NCI-H1436 treated with DMSO at 0.1 percent for 48 hours (cell line): ENCODE measurements at places on chromosomes 2 and 18.

GRCh38 chr2:96108151-96108540 is 8.2 kb downstream of the ADRA2B start:
- DNase-seq: no peak

- DNase-seq: no peak
Observed at GRCh38 chr2:71524476-71524875, 71.1 kb downstream of the DYSF start.

DNA sequence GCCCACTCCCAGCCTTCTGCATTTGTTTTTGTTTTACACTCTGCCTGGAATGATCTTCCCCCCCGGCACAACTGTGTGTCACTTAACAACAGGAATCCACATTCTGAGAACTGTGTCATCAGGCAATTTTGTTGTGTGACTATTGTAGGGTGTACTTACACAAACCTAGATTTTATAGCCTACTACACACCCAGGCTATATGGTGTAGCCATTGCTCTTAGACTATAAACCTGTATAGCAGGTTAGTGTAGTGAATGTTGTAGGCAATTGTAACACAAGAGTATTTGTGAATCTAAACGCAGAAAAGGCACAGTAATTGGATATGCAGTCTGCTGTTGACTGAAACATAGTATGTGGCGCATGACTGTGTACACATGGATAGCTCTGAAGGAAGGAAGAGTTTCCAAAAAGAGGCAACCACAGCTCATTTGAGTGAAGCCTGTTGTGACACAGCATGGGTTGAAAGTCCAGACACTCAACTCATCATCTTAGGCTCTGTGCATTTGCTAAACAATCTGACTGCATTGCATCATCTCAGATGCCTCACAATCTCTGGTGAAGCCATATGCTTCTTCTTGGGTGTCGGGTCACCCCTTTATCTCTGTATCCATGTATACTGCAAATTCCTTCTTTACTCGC is 506.6 kb upstream of the SPHKAP start:
- no peak for DNase-seq

DNA sequence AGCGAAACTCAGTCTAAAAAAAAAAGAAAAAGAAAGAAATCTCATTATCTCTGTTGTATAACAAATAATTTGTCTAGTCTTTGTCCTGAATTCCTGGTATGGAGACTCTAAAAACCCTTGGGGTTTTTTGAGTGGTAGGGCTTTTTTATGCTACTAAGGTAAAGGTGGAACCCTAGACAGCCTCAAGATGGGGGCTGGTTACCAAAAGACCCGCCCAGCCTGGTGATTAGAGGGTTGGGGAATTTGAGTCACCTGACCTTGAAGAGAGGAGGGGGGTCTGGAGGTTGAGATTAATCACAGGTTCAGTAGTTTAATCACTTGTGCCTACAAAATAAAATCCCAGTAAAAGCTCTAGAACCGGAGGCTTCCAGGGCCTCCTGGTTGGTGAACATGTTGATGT is 17.6 kb downstream of the SOWAHC start:
- no peak for DNase-seq

- DNase-seq: no peak
Observed at GRCh38 chr2:81858998-81859397, 1554.4 kb upstream of the LRRTM1 start.

DNA sequence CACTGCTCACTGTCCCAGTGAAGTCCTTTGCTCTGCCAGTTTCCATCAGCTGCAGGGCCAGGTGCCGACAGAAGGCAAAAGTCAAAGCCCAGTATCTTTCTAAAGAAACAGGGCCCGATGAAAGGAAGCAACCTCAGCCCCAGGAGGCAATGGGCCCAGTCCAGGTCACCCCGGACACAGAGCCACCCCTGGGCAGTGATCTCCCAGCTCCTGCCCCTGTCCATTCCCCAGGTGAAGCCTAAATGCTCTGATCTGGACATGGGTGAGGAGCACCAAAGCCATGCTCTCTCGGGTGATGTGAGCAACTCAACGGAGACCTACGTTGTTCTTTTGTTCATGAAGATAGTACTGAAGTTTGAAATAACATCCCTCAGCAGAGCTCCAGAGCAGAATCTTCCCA is 61.6 kb downstream of the HDAC4 start:
- no peak for DNase-seq

DNA sequence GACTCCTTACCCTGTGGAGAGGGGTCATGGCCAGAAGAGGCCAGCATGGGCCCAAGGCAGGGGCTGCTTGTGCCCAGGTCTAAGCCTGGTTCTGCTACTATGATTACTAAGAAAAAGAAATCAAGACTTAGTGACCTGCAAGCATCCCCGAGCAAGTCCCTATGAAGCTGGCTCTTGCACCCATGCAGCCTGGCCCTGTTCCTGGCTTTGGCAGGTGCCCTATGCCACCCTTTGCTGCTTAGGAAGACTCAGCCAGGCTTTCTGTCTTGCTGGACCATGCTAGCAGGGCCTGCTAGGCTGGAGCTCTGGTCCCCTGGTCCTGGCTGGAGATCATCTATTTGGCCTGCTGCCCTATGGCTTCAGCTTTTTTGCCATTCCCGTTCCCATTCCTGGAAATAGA is 309.4 kb upstream of the EPAS1 start:
- no peak for DNase-seq

- no peak for DNase-seq
Observed at GRCh38 chr2:119416299-119416923, 15.2 kb upstream of the TMEM37 start.

- no peak for DNase-seq
Observed at GRCh38 chr2:223046470-223047040, 5.4 kb upstream of the KCNE4 start.

DNA sequence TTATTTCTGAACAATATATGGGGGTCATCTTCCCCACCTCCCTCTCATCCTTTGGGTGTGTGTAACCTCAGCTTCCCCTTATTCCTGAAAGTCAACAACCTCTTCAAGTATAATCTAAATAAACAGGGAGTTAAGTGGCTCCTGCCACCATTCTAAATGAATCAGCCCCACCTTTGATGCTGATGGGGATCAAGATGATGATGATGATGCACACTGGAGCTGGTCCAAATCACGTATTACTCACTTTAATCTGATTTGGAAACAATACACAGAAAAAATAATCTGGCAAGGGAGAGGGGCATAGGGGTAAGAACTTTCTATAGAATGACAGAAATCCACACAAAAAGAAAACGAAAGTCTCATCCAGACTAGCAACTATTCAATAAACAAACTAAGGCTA is 7.1 kb downstream of the ACVR1 start:
- DNase-seq: no peak

DNA sequence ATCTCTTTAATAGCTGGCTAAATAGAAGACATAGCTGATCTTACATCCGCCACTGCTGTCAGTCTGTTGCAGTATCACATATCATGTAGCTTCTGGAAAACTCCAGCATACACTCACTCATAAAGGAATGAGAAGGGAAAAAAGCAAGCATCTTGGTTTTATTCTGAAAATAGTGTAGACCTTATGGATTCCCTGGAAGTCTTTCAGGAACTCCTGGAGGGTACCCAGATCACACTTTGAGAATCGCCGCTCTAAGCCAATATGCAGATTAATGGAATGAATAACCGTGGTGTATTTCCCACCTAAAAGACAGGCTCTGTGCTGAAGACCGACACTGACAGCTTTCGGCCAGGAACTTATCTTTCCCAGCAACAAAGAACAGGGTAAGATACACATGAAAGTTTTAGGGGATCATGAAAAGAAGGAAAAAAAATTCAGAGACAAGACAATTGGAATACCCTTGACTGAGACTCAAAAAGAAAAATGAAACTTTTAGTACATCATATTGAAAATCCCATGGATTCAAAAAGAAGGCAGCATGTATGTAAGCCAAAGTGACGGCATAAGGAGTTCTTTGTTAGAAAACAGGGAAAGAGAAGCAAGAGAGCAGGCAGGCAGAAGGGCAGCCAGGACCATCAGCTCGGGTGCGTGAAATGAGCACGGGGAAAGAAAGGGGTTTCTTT is 56.4 kb upstream of the SEC11C start:
- no peak for DNase-seq

DNA sequence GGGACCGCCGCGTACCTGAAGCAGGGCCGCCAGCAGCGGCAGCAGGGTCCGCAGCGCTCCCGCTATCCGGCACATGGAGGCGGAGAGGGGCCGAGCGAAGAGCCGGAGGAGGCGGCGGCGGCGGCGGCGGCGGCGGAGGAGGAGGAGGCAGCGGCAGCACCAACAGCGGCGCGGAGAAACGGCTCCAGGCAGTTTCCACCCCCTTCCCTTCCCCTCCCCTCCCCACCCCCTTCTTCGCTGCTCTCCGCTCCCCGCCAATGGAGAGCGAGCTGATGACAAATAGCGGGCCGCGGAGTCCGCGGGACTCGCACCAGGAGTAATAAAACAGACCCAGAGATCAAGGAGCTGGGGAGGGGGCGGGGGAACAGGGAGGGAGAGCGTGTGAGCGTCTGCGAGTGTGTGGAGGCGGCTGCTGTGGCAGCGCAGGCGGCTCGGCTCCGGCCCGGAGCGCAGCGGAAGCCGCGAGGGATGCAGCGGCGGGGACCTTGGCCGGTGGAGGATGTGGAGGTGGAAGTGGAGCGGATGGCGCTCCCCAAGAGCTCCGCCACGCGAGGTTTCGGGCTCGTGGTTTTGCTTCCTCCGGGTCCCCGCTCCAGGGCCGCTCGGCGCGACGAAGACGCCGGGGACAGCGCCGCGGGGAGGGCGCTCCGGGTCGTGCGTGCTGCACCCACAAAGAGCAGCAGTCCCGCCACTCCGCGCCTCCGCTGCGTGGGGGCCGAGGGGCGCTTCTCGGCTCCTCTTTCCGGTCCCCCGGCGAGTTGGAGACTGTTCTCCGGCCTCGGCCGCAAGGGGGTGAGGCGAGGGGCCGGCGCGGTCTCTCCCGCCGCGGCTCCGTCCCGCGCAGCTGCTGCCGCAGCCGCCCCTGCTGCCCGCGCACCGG is at the start of gene CDH2:
Gene CDH2, minus strand, starts transcription at position 183 of the 880 bp plus-strand sequence. Its CDS starts 108 bp downstream, at position 75.
- peak; percentile 61 for DNase-seq

- no peak for DNase-seq
Observed at GRCh38 chr2:20361893-20362292, 11.2 kb upstream of the PUM2 start.

- no peak for DNase-seq
Observed at GRCh38 chr2:174473796-174474195, 13.0 kb downstream of the GPR155 start.

GRCh38 chr2:130391872-130392670 is 36.2 kb downstream of the PTPN18 start:
- DNase-seq: no peak

GRCh38 chr2:240310645-240311044 is 124.8 kb upstream of the GPC1 start:
- DNase-seq: no peak

GRCh38 chr18:44635546-44635945 is 45.1 kb upstream of the SETBP1 start:
- no peak for DNase-seq

- no peak for DNase-seq
Observed at GRCh38 chr2:181421464-181421863, 35.7 kb upstream of the ITGA4 start.

- DNase-seq: no peak
Observed at GRCh38 chr2:96960153-96960961, 26.0 kb downstream of the FAM178B start.

- DNase-seq: no peak
Observed at GRCh38 chr18:10937743-10938640, 211.4 kb downstream of the PIEZO2 start.

- no peak for DNase-seq
Observed at GRCh38 chr2:226483745-226484619, 315.6 kb downstream of the IRS1 start.

DNA sequence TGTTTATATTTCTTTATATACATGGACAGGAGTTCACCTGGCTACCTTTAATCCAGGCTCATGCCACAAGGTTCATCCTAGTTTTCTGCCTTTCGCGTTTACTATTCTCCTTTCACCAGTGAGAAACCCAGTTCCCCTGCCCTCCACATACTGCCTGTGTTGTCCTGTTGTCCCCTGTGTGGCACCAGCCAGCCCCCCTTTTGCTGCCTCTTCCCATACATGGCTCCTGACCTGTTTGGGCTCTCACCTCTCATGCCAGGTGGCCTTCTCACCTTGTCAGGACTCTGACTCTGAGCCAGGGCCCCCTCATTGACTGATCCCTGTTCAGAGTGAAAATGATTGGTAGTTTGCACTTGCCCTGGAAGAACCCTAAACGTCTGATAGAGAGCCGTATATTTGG is 13.6 kb downstream of the ASB1 start:
- no peak for DNase-seq

GRCh38 chr2:46260305-46260704 is 36.9 kb upstream of the EPAS1 start:
- no peak for DNase-seq

DNA sequence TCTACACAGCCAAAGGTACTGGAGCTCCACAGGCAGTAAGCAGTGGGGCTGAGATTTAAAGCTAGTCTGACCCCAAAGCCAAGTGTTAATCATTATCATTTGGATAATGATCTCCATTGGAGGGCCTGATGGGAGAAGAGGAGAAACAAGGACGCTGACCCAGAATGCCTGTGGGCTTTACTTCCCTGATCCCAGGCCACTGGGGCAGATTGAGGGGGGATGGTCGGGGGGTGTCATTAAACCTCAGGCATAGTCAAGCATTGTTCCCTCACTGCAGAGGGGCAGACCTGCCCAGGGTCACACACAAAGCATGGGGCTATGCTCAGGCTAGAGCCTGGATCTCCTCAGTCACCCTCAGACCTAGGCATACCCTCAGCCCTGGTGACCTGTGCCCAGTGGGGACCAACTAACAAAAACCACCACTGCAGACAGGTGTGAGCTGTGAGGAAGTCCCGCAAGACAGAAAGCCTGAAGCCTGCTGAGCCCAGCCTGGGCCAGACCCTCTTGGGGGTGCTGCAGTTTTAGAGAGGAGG is 53.4 kb downstream of the SDC1 start:
- no peak for DNase-seq

GRCh38 chr2:235806986-235807750 is 313.3 kb downstream of the AGAP1 start:
- no peak for DNase-seq

DNA sequence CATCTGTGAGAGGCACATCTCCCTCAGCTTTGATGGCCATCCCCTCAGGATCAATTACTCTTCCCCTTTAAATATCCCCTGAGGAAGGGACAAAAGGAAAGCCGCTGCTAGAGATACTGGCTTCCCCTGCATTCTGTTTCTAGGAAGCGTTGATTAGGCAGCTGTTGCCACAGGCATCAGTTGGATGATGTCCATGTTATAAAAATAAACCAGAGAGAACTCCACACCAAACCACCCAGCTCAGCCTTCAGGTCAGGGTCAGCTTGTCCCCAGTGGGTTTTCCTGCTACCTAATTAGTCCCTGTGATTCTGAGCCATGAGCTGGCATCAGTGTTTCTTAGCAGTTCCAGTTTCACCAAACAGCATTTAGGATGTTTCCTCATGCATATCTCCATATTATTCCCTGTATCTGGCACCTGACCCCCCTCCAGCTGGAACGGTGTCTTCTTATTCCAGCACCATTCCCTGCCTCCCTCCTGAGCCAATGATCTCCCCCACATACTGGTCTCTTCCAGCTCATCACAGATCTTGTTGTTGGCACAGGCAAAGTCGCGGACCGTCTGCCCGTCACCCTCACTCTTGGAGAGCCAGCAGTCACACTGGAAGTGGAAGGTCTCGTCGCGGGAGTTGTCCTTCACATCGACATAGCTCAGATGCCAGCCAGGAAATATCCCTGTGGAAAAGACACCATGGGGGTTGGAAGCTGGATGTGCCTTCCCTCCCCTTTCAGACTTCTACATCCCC is 168.4 kb downstream of the LOXHD1 start:
- no peak for DNase-seq

GRCh38 chr2:36500072-36500471 is 97.9 kb downstream of the FEZ2 start:
- no peak for DNase-seq

- DNase-seq: no peak
Observed at GRCh38 chr2:160608599-160608998, 115.0 kb upstream of the RBMS1 start.

GRCh38 chr2:165801176-165801575 is 7.1 kb upstream of the GALNT3 start:
- DNase-seq: no peak
